Ecto neural progenitor cell (in vitro differentiated cells): ENCODE measurements at places on chromosomes 5 and 9.

DNA sequence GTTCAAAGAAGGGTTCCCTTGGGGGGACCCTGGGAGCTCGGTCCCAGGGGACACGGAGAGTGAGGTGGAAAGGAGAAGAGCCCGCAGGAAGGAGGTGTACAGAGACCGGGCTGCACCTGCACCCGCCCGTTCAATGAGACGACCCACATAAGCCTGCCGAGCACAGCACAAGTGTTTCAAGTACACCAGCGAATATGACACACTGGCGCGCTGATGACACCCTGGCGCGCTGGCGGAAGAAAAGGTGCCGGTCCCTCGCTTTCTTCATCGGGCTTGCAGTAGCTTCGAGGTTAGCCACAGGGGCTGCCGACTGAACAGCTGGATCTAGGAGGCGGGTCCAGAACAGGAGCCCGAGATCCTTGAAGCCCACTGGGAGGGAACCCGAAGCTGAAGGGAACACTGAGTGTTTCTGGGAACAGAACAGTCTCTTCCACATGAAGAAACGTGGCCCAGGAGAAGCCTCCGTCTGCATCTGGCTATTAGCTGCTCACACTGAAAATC, 1.4 kb downstream of the TBC1D9B start:
- DNase-seq: no peak

- DNase-seq: no peak
Observed at GRCh38 chr9:89839449-89839848, 234.6 kb downstream of the GADD45G start.

GRCh38 chr9:14089051-14089803, 224.7 kb downstream of the NFIB start:
- no peak for DNase-seq

DNA sequence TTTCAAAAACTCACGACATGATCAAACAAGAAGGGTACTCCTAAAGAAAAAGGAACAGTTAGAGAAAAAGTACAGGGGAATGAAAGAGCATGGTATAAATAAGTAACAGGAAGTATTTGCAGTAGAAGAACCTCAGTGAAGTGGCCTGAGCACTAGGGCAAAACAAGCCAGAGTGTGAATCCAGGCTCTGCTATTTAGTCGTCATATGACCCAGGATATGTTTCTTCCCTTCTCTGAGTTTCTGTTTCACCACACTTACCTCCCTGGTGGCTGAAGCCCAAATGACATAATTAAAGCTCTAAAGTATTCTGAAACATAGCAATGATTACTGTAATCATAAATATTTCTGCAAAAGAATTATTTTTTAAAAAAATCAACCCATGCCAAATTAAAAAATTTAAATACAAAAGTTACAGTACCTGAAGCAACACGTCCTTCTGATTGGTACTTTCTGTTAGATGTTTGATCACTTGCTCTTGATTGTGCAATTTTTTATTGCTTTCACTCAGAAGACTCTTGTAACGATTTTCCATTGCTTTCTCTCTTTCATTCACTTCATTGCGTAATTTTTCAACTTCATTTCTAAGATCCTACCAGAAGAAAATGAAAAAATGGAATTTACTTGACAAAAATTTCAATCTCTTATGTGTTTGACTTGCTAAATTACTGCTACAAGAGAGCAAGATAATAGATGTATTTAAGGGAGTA, 88.9 kb downstream of the CDK5RAP2 start:
- DNase-seq: no peak

DNA sequence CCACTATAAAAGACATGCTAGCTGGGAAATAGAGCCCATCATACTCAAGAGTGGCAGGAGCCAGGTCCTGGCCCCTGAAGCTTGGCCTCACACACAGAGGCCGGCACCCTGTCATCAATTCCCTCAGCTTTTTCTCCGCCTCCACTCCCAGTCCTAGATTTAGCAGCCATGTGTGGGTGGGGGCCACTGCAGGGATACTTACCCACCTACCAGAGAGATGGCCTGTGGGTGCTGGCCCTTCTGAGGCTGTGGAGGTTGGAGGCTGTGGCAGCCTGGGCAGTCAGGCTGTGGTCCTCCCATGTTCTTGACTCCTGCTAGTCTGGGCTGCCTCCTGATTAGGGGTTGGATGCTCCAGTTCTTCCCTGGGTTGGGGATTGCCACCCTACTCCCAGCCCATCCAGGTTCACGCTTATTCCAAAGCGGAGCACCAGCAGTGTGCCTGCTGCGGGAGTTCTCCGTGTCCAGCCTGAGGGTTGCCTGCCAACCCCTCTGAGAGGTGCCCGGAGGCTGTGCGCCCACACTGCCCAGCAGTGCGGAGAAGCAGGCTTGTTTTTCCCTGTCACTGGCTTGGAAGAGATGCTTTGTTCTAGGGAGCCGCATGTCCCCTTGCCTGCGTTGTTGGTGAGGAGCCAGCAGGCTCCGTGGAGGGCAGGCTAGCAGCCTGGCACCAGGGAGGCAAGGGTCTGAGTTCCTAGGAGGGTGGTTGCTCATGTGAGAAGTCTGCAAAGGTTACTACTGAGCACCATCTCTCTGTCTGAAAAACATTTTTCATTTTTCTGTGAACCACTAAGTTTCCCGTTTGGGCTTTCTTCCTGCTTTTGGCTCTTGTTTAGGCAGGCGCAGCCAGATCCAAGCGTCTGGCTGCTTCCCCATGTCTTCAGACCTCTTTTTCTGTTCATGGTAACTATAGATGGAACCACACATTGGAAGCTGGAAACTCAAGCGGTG, 7.5 kb downstream of the SLC22A5 start:
- no peak for DNase-seq

DNA sequence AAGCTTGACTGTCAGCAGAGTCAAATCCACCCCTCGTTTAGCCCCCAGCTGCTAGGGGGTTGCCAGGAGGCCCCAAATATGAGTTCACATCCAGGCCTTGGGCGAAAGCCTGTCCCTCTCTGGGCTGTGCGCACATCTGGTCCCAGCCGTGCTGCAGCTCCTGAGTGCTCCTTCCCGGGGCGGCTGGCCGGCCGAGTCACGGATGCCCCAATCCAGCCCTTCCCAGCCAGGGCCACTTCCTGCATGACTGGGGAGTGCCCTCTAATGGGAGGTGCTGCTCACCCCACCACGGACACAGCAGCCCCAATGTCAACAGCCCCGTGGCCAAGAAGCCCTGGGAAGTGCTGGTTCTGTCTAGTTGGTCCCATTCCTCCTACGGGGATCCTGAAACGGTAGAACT, 103.5 kb upstream of the FCN2 start:
- DNase-seq: no peak

DNA sequence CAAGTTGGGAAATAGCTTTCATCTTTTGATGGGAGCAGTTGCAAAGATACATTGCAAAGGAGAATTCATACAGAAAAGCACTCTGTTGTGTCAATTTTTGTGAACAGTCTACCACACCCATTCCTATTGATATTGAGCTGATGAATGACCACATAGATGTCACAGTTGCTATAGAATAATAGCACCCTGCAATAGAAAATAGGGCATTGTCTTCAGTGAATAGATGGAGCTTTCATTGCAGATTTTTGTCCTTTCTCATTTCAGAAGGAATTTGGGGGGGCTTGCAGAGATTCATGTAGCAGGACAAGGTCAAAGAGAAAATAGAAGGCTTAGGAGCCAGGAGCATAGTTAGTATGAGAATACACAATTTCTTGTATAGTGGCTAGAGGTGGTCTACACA, 237.9 kb downstream of the TMEM38B start:
- DNase-seq: no peak

DNA sequence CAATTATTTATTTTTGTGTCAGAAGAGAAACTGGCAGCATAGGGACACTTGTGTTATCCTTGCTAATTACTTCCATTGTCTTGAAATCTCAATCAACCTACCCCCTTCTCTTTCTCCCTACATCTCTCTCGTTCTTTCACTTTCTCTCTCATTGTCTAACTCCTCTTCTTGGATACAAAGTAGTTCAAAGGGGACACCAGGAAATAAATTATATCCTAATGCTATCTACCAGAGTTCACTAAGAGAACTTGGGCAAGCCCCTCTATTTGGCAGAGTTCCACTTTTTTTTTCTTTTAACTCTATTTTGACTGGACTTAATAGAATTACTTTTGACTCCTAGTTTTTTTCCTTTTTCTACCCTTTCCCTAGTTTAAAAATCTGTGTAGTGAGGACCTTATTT, 102.2 kb downstream of the MEF2C start:
- no peak for DNase-seq

- DNase-seq: no peak
Observed at GRCh38 chr5:150946351-150946905, 41.6 kb upstream of the ZNF300 start.

- DNase-seq: no peak
Observed at GRCh38 chr9:36949466-36949865, 84.6 kb downstream of the PAX5 start.

DNA sequence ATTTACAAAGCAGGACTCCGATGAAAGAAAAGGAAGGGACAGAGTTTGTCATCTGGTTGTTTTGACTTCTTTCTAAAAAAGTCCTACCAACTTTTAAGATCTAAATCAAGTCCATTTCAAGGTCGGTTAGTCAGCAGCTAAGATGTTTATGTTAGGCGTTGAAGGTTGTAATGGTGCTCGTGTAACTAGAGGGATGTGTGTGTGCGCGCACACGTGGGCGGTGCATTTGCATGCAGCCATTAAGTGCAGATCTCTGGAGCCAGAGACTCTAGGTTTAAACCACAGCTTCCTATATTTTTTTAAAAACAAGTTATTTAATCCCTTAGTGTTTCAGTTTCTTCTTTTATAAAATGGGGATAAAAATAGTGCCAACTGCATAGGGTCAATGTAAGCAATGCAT, 77.0 kb upstream of the SMIM32 start:
- DNase-seq: no peak

DNA sequence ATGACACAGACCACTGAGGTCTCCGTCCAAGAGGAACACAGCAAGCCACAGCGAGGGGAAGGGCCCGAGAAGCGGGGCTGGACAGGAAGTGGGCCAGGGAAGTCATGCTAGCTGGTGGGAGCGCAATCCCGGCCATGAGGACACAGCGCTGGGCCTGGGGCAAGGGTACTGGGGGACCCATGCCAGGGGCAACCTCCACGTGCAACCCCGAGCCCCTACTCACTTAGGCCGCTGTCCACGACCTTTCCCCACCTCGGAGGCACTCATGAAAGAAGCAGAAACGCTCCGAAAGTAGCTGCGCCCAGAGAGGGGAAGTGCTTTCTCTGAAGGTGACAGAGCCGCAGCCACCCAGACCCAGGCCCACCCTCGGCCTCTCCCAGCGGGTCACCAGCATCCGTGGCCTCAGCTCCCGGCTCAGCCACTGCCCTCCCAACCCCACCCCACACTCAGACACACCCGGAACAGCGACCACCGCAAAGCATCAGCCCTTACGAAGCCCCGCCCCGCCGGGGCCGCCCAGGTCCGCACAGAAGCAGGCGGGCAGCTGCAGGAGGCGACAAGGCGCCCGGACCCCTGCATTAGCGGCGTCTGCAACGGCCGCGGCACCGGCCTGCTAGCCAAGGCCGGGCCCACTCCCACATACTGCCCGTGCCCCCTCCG, 782 bp downstream of the BICD2 start:
- DNase-seq: peak; percentile 75

GRCh38 chr5:141533897-141534296, 45.0 kb downstream of the PCDHGC5 start:
- no peak for DNase-seq

- no peak for DNase-seq
Observed at GRCh38 chr9:91560301-91560700, 136.7 kb upstream of the NFIL3 start.

GRCh38 chr9:111993319-111993718, 96.7 kb downstream of the UGCG start:
- no peak for DNase-seq

- no peak for DNase-seq
Observed at GRCh38 chr5:52856564-52856963, 68.8 kb downstream of the ITGA1 start.

DNA sequence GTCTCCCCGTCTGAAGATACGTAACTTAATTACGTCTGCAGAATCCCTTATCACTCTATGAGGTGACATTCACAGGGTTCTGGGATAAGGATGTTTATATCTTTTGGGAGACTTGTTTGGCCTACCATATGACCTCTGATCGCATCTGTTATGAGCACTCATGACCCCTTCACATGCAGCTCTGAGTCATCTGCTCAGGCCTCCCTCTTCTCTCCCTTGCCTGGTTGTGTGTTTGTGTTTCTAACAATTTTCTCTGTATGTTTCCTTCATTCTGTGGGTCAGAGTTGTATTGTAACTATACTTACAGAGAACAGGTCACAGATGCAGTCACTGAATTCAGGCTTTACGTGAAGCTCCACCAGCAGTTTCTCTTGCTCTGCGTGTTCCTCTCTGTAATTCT, 330.6 kb downstream of the TENT4A start:
- DNase-seq: no peak

DNA sequence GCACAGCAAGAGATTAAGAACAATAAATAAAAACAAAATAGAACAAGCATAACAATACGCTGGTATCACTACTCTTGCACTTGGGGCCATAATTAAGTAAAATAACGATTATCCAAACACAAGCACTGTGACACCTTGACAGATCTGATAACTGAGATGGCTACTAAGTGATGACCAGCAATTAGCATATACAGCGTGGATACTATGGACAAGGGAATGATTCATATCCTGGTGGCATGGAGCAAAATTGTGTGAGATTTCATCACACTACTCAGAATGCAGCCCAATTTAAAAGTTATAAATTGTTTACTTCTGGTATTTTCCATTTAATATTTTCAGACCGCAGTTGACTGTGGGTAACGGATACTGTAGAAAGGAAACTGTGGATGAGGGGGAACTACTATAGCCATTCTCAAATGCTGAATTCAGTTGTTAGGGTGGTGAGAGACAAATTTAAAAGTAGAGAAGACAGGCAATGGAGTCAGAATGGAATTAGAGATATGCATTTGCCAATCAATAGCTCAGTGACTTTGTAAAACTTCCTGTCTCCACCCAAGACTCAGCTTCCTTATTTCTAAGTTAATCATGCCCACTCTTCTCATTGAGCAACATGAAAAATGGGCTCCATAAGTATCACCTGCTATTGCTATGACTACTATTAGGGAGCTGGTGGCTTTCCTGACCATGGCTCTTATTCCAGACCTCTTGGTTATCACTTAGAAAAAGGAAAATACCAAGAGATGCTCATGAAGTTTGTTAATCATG, 300.8 kb downstream of the TRIM32 start:
- no peak for DNase-seq

DNA sequence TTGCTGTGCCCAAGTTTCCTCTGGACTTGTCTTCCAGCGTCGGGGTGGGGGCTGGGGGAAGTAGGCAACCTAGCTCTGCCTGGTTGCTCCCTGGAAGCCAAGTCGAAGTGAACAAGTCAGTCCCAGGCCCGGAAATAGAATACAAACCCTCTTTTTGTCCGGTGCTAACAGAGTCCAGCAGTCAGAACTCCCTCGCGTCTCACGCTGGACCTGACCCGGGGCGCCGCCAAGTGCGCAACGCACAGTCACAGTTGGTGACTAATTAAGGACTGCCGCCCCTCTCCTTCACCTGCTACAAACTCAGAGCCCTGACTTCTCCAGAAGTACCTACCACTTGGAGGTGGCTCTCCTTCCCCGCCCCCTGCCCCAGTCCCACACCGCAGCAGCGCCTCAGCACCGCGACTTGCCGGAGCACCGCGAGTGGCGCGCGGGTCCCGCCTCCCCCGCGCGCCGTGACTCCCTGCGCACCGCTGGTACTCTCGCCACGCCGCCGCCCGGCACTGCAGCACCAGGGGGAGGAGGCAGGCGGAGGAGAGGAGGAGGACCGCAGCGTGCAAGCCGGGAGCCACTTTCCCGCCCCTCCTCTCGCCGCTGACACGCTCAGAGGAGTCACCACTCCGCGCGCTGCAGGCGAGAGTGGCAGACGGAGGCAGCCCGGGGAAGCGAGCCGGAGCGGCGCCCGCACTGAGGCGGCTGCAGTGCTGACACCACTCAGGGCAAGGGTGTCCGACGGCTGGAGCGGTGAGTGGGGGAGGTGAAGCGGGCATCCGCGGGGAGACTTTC, at the start of gene SV2C:
TSS of gene SV2C (plus strand) at position 612 of the 783 bp plus-strand sequence. CDS start 48,368 bp downstream, outside the sequence.
- no peak for DNase-seq
